ENCODE measurements at places on chromosomes 4 and X.

- no peak within 1 kb of the TSS for H3K27ac ChIP-seq
- H3K4me1 ChIP-seq, result no peaks in the 10 kb centered on the region
- H3K4me3 ChIP-seq, result peak within 1 kb of the TSS; percentile 56
- no peaks in the 10 kb centered on the region for H3K36me3 ChIP-seq
Observed at GRCh38 chrX:135421932-135422809, at the start of gene SMIM10L2A. TSS of gene SMIM10L2A (plus strand) at chrX:135421944. CDS start at chrX:135422132, 188 bp downstream.

GRCh38 chrX:9671998-9672397 lies 93.6 kb downstream of the GPR143 start:
- no peaks in the 10 kb centered on the region for H3K27me3 ChIP-seq
- no peak overlapping the region for H3K27ac ChIP-seq
- no peak for DNase-seq
- no peaks in the 10 kb centered on the region for H3K4me1 ChIP-seq
- H3K4me3 ChIP-seq, result no peak overlapping the region

DNA sequence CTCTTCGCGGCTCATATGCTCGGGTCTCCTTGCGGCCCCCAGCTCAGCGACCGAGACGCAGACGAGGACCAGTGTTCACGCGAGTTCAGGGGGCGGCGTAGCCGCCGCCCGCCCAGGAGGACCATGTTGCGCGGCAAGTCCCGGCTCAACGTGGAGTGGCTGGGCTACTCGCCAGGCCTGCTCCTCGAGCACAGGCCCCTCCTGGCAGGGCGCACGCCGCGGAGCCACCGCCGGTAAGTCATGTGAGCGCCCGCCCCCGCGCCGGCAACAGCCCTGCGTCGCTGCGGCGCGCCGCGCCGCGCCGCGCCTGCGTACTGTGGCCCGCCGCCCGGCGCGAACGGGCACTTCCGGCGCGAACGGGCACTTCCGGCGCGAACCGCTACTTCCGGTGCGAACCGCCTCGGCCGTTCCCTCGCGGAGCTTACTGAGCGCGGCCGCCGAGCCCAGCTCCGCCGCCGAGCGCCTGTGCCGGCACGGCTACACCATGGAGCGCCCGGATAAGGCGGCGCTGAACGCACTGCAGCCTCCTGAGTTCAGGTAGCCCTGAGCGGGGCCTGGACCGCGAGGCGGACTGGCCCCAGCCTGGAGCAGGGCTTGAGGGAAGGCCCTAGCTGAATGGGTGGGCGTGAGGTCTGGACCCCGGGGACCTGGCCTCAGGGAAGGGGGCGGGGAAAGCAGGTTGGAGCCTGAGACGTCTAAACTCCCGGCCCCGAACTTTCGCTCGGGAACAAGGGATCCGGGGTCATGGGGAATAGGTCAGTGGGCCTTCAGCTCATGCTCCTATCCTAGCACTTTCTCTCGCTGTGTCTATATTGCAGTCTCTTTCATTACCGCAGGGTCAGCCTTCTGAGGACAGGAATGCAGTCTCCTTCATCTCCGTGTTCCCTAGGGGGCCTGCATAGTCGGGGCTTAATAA lies at the start of gene VMA21:
Gene VMA21 (plus strand): TSS at position 382 of the 916 bp plus-strand sequence. CDS start 103 bp downstream, at position 485.
- peak; percentile 87 for DNase-seq
- H3K4me1 ChIP-seq, result no peaks in the 10 kb centered on the region
- no peaks in the 10 kb centered on the region for H3K36me3 ChIP-seq

DNA sequence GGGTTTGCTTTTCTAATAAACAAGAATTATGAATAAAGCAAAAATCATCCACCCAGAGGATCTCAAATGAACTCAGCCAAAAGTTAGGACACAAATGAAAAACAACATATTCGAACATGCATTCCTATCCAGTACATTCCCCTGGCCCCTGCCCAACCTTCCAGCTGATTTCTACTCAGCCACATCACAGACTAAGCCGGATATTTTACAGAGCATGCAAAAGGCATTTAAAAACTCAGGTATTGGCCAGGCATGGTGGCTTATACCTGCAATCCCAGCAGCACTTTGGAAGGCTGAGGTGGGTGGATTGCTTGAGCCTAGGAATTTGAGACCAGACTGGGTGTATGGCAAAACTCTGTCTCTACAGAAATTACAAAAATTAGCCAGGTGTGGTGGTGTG lies 54.6 kb downstream of the RELL1 start:
- no peak overlapping the region for H3K27ac ChIP-seq
- no peaks in the 10 kb centered on the region for H3K27me3 ChIP-seq
- H3K4me3 ChIP-seq, result no peak overlapping the region
- no peak for DNase-seq

- H3K4me1 ChIP-seq, result no peaks in the 10 kb centered on the region
- H3K27ac ChIP-seq, result no peak overlapping the region
- no peak overlapping the region for H3K4me3 ChIP-seq
- no peaks in the 10 kb centered on the region for H3K27me3 ChIP-seq
Observed at GRCh38 chrX:22069586-22069985, 37.5 kb downstream of the PHEX start.

DNA sequence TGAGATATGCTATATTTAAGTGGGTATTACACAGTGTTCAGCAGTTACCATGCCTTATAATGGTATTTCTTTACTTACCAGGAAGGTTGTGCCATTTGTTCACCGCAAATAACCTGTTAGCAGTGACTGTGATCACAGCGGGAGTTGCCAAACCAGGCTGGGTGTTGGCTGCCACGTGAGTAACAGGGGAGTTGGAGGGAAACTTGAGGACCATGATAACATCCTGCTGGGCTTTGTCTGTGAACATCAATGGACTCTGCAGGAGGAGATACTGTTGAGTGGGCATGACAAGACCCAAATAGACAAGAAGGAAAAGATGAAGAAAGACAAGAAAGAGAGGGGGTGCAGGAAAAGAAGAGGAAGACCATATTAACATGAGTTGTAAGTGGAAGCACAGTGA lies 242.9 kb downstream of the DCLK2 start:
- no peaks in the 10 kb centered on the region for H3K27me3 ChIP-seq
- H3K27ac ChIP-seq, result no peak overlapping the region
- H3K4me3 ChIP-seq, result no peak overlapping the region
- H3K36me3 ChIP-seq, result peaks cover 14% of the 10 kb centered on the region
- peaks cover 9% of the 10 kb centered on the region for H3K4me1 ChIP-seq

Measured in endodermal cell (in vitro differentiated cells).